Anterior cingulate cortex (tissue), 58 donors: ENCODE measurements at places on chromosomes 6 and 20.

- DNase-seq: no peak
Observed at GRCh38 chr20:57369596-57369995, 18.5 kb downstream of the RAE1 start.

DNA sequence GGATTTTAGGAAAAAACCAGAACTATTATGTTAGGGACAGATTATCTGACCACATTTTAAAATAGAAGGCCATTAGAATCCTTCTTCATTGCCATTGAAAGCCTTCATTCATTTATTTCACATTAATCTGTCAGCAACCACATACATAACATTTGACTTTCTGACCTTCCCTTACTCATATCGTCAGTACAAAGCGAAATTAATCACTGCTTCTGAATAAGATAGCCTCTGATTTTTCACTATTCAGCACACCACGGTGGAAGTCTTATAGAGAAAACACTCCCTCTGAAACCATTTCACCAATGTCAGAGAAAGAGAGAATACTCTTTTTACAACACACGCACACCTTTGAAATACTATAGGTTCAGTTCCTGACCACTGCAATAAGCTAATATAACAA is 442.5 kb upstream of the ID4 start:
- DNase-seq: no peak

DNA sequence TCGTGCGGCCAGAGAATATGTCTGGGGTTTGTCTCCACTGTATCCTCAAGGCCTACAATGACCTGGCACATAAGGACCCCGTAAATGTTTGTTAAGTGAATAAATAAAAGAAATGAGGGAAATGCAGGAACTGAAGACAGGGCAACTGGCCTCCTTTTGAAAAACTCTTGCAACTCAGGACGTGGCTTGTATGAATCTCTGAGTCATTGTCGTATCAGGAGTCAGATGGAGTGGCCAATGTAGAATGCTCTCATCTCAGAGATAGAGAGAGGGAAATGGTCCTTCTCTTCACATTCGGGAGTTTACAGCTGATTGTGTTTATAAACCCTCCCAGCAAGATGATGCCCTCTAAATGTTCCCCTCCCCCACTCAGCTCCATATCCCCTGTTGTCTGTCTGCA is 57.1 kb downstream of the UST start:
- DNase-seq: no peak

DNA sequence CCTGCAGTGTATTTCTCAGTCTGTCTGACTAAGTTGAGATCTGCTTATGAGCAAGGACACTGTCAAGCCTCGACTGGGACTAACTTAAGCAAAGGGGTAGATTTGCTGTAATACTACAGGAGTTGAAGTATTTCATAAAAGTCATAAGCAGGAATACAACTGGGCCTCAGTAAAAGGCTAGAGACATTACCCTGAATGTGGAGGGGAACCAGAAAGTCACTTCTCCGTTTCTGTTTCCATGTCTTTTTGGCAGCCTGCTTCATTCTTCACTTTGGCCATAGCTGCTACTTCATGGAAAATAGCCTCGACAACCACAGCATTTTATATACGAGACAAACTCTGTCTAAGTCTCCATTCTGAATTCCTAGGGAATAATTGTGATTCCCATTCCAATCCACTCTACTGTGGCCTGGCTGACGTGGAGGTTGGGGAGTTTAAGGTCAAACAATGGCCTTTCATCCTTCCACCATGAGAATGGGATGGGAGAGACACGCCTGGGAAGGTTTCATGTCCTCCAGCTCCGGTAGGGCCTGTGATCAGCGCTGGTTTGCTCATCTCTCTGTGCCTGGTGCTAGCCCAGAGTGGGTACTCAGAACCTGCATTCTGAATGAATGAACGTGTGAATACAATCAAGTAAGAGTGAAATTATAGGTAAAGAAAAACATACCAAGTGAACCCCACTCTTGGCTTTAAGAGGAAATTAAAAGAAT is 37.1 kb upstream of the DUSP22 start:
- DNase-seq: no peak

GRCh38 chr20:24406251-24406650 is 63.2 kb upstream of the SYNDIG1 start:
- DNase-seq: no peak

- DNase-seq: no peak
Observed at GRCh38 chr20:48959899-48960550, 38.5 kb downstream of the ARFGEF2 start.

- DNase-seq: no peak
Observed at GRCh38 chr6:137707590-137708360, 159.3 kb upstream of the TNFAIP3 start.

DNA sequence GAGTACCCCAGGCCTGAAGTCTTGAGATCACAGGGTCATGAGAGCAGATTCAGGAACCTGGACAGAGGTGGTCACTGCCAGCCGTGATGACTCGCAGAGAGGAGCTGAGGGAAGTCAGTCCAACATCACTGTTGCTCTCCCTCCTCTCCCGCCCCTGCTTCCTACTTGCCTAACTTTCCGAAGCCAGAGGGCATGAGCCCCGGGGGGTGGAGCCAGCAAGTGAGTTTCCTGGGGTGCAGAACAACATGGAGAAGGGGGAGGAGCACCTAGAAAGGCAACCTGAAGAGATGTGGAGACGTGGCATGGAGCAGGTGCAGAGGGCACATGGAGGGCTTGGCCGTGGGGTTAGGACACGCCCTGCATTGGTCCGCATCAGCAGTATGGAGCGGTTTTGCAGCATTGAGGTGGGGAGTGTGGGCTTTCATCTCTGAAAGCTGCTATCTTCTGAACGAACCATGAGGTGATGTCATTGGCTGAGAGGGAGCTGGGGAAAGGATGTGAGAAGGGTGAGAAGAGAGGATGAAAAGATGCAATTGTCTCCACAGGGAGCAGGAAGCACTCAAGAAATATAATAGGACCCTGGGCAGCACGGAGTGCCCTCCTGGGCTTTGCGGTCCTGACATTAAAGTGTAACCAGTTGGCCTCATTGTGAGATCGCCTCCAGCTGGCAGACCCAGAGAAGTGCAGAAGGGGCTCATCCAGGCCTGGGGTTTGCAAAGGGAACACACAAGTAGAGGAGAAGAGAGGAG is 25.0 kb downstream of the GDAP1L1 start:
- DNase-seq: no peak

DNA sequence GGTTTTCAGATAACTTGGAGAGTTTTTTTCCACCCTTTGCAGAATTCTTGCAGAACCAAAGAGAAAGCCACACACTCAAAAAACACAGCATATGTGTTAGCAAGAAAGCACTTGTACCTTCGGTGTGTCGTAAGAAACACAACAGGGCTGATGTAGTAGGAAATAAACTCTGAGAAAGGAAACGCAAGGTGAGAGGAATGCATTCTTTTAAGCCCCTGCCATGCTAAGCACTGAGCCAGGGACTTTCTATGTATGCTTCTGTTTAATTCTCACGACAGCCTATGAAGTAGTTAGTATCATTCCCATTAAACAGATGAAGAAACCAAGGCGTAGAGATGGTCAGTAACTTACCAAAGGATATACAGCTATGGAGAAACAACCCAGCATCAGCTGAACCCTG is 23.1 kb downstream of the NEDD9 start:
- DNase-seq: no peak

GRCh38 chr6:2124260-2124709 is 121.1 kb downstream of the GMDS start:
- no peak for DNase-seq

GRCh38 chr6:158213925-158214674 is 46.0 kb downstream of the GTF2H5 start:
- DNase-seq: peak; percentile 45

GRCh38 chr20:41407607-41408006 is 41.0 kb upstream of the EMILIN3 start:
- DNase-seq: no peak

- no peak for DNase-seq
Observed at GRCh38 chr20:41992481-41992880, 374.3 kb upstream of the CHD6 start.

GRCh38 chr6:167467793-167468431 is 143.0 kb downstream of the TTLL2 start:
- DNase-seq: no peak
